Ovary (tissue), 10 donors: ENCODE measurements at places on chromosomes 11 and 22.

DNA sequence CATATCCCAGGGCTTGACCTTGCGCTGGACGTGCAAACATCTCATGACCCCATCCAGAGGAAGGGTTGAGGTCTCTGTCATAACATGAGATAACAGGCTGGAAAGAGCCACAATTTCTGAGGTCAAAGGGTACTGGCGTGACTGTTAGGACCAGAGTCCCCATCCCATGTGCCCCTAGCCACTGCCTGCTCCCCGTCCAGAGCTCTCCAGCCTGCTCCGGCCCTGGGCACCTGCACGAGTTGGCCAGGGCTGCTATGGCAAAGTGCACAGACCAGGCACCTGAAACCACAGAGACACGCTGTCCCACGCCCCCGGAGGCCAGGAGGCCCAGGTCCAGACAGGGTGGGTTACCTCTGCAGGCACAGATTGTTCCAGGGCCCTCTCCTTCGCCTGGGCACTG, 58.9 kb downstream of the SHANK2 start:
- DNase-seq, result no peak

GRCh38 chr11:3796346-3796745, 1.0 kb downstream of the NUP98 start:
- DNase-seq, result no peak

GRCh38 chr11:75158241-75158640, 7.3 kb downstream of the SLCO2B1 start:
- DNase-seq, result no peak

- DNase-seq, result no peak
These were observed 25.2 kb upstream of the PTPRJ start for GRCh38 chr11:47955061-47955755.

DNA sequence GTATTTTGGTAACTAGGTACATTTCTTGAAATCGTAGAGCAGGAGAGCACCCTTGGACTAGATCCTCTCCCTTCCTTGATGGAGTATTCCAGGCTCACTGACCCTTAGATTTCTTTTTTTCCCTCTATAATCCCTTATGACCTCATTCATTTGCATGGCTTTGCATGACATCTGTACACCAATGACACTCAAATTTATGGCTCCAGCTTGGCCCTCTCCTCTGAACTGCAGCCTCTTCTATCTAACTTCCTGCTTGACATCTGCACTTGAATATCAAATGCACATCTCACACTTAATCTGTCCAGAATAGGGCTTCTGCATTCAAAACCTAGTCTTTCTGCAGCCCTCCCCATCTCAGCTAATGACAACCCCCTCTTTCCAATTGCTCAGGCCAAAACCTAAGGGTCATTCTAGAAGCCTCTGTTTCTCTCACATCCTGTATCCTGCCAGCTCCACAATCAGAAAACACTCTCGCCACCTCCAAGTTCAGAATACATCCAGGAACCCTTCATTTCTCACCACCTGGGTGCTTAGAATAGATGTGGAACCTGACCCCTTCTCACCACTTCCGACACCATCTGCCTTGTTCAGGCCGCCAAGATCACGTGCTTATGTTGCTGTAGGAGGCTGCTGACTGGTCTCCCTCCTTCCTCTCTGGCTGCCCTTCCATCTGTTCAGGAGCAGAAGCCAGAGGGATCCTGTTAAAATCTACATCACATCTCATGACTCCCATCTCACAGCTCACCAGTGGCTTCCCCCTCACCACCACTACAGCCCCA, 138.9 kb upstream of the MTNR1B start:
- DNase-seq, result no peak

DNA sequence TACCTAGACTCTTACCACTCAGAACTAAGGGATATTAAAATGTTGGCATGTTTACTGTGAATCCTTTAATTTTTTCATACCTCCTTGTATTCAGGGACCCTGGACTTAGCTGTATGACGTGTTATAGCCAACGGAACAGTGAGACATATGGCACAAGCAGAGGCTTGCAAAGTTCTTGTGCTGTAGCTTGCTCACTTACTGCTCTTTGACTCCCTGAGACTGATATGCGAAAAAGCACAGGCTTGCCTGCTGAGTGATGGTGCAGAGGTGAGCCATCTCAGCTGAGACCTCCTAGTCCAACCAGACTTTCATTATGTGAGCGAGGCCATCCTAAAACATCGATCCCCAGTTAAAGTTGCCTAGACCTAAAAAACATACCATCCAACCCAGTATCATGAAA, 811.0 kb downstream of the METTL15 start:
- no peak for DNase-seq

DNA sequence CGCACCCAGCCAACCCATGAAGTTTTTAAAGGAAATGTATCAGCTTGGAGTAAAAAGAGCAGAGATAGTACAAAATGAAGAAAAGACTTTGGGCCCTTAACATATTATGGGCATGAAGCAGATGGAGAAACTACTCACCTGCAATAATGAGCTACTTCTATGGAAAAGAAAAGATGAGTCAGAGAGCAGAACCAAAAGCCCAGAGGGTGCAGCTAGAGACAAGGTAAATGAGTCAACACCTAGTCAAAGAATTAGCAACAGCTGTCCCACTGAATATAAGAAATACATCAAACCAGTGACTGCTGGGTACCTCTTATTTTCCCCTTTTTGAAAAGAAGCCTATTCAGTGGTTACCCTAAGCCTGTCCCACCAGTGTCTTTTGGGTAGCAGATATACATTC, 61.8 kb downstream of the RPL27A start:
- no peak for DNase-seq

DNA sequence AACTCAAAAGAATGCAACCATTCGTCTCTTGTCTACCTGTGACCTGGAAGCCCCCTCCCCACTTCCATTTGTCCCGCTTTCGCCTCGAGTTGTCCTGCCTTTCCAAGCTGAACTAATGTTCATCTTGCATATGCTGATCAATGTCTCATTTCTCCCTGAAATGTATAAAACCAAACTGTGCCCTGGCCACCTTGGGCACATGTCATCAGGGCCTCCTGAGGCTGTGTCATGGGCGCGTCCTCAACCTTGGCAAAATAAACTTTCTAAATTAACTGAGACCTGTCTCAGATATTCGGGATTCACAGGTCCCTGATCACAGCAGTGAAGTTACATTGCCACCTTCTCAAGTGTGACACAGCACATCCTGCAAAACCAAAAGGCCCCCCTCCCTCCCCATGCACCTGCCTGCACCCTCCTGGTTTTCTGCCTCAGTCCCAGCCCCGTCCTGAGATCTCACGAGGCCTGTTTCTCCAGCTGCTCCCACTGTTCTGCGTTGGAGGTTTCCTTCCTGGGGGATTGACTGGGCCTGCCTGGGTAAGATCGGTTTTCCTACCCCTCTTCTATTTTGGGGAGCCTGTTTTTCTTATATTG, 1328.7 kb downstream of the TBC1D22A start:
- no peak for DNase-seq

GRCh38 chr11:62621027-62621566, 689 bp downstream of the B3GAT3 start:
- no peak for DNase-seq

DNA sequence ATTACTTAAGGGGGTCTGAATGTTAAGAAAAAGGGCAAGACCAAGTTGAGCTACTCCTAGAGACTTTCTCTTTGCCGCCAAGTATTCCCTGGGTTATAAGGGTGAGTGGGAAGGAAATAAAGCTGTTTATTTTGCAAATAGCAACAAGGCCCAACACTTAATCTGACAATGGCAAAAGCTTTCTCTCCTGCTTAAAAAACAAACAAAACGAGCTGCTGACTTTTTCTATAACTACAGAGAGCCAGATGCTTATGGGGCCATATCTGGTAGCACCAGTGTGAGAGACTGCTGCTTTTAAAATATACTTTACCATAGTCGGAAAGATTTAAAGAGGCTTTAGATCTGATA, 2.3 kb upstream of the KDM2A start:
- DNase-seq, result no peak

- DNase-seq, result no peak
These were observed 20.0 kb downstream of the THY1 start for GRCh38 chr11:119403021-119403420.

- DNase-seq, result no peak
These were observed 7.1 kb upstream of the IL2RB start for GRCh38 chr22:37156686-37157435.

GRCh38 chr11:125591649-125592304, 875 bp upstream of the STT3A start:
- DNase-seq, result peak; percentile 68

DNA sequence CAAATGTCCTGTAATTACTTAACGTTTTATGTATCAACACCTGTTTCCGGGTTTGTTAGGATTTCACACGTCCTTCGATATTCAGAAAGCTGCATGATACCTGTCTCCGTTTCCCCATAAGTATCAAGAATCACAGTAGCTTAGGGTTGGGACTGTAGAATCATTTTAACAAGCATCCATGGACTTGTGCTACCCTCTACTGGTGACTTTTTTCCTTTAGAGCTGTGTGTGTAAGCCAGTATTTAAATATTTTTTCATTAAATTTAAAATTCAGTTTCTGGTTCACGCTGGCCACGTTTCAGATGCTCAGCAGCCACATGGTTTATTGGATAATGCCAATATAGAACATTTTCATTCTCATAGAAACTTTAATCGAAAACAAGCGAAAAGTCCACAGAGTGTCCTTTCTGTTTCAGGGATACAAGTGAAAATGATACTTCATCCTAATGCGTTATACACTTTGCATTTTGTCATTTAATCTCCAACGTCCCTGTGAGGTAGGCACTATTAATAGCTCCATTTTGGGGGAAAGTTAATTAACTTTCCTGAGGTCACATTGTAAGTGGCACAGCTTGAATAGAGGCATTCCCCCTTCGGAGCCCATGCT, 61.5 kb upstream of the SLC25A18 start:
- DNase-seq, result no peak

- peak; percentile 14 for DNase-seq
These were observed 40.2 kb downstream of the TSPAN18 start for GRCh38 chr11:44766972-44767278.

- no peak for DNase-seq
These were observed 14.0 kb downstream of the RPUSD4 start for GRCh38 chr11:126197277-126197939.

GRCh38 chr22:28316014-28316413, 363.6 kb downstream of the TTC28 start:
- no peak for DNase-seq

GRCh38 chr11:123702139-123702538, 39.3 kb downstream of the ZNF202 start:
- no peak for DNase-seq

DNA sequence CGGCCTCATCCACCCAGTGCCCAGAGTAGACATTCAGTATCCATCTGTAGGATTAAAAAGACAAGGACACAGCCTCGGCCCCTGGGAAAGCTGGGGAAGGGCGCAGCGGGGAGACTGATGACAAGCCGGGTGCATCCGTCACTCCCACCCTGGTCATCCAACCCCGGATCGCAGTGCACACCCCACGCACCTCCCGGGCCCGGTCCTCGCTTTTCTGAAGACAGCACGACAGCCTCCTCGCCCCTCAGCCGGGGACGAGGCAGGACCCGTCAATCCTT, 1.1 kb downstream of the FCHSD2 start:
- DNase-seq, result no peak

DNA sequence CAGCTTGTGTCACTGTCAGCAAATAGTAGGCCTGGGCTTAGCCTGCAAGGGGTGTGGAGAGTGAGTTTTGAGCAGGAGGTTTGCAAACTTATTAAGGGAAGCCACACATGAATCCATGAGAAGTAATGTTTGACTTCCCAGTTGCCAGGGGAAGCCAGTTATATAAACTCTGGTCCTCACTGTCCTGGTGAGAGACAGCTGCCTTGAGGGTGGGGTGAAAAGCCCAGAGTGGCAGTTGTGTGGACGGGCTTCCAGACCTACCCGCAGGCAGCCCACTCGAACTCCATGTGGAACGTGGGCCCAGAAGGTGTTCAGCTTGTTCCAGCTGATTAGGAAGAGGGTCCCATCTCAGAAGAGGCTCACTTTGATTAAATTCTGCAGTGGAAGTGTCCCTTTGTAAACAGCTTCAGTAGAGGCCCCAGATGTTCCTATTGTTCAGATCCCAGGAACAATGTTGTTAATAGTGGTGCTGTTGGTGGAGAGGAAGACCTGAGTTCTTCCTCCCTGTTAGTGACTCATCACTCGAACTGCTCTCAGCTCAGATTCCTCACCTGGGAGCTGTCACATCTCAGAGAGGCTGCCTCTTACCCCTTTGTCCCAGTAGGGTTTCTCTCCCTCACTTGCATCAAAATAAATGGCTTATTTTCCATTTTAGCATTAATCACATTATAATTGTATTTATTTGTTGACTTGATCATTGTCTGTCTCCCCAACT, 63.4 kb downstream of the GRAMD1B start:
- DNase-seq, result no peak

DNA sequence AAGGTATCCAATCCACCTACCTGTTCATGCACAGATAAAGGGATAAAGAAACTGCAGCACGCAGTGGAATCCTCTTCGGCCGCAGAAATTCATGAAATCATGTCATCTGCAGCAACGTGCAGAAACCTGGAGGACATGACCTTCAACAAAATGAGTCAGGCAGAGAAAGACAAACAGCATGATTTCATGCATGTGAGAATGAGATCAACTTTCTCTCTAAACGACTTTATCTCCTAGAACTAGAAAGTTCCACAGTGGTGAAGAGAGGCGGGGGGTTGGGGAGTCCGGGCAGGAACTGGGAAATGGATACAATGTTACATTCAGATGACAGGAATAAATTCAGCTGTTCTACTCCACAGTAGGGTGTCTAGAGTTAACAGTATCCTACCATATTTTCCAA, 9.9 kb downstream of the RGL4 start:
- DNase-seq, result no peak

- no peak for DNase-seq
These were observed 24.7 kb downstream of the MACROD1 start for GRCh38 chr11:64141081-64141783.

GRCh38 chr11:74950374-74950969, 1.4 kb downstream of the SPCS2 start:
- no peak for DNase-seq

- DNase-seq, result no peak
These were observed 161.2 kb upstream of the NAV2 start for GRCh38 chr11:19551457-19551856.

- DNase-seq, result no peak
These were observed 27.9 kb downstream of the ARRB1 start for GRCh38 chr11:75323609-75324008.

DNA sequence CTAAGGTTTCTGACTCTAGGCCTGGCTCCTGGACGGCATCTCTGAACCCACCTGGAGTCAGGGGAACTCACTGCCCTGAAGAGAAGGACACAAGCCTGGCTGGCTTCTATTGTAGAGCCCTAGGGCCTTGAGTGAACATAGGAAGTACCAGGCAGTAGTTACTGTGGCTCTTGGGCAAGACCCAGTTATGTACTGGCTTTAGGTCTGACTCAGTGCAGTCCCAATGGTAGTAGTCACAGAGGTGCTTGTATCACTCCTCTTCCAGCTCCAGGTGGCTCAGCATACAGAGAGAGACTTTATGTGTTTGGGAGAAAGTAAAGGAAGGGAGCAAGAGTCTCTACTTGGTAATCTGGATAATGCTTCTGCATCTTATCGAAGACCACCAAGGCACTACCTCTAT, 13.9 kb upstream of the PAK1 start:
- DNase-seq, result no peak

- no peak for DNase-seq
These were observed 2.9 kb upstream of the HTATIP2 start for GRCh38 chr11:20360650-20361049.
